ENCODE measurements at places on chromosomes 2 and 18.

- DNase-seq: no peak
Measured at GRCh38 chr2:145055651-145056050, 535.7 kb upstream of the ZEB2 start.

DNA sequence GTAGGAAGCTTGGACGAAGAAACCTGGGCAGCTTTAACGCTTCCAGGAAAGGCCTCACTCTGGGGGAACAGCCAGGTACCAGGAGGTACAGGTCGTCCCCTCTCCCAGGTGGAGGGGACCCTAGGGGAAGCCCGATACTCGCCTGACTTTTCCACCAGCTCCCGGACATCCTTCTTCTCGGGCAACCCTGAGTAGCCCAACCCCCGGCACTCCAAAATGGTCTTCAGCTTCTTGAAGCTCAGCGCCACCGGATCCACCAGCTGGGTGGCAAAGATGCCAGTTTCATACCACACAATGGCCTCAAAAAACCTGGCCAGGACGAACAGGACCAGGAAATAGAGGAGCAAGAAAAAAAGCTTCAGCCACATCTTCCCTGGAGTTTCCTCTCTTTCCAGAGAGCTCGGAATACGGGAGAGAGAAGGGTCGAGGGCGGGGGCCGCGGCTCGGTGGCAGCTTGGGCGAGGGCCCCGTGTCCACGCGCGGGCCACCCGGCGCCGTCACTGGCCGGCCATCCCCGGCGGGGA lies 1.1 kb downstream of the RNF103 start:
- DNase-seq: peak; percentile 18

DNA sequence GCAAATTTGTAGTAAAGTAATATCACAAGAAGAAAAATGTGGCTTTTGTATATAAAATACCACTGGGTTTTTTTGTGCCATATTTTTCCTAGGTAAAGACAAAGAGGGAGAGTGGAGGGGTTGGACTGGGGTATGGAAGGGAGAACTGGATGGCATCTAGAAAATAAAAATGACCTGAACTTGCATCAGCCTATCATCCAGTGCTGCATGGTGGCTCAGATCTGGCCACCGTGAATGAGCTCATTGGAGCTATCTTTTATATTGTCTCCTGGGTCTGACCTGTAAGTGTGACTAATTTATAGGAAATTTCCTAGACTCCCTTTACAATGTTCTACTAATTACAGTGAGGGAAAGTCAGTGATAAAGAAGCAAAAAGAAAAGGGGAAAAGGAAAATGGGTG lies 369.0 kb downstream of the TMEM182 start:
- DNase-seq: no peak

GRCh38 chr2:172091761-172092566 lies 6.7 kb downstream of the DLX1 start:
- DNase-seq: peak; percentile 46

- no peak for DNase-seq
Measured at GRCh38 chr2:234437642-234438304, 59.1 kb downstream of the ARL4C start.

Data from fibroblast of gingiva (primary cell).